ENCODE measurements at places on chromosomes 7 and 10.

DNA sequence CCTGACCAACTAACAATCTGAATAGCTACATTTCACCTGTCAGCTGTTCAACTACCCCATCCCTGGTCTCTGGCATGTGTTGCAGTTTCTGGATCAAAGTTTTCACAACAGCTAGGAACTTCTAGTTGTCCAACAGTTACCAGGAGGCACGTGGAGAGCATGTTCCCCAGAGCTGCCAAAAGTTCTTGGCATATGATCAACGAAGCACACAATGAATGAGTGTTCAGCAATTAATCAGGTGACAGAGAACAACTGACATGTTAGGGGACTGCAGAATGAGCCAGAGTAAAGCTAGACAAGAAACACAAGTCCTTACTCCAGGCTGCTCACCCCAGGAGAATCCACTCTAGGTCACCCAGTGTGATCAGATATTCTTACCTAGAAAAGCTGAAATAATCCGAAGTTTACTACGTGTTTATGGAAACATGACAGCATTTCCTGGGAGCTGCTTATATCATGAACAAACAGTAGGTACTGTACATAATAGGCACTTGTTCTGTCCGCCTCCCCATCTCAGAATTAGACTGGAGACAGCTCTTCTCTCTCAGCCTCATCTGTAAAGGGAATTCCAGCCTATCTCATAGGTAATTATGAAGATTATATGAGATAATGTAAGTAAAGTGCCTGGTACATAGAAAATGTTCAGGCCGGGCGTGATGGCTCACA, 50.6 kb downstream of the ZNF438 start:
- DNase-seq, result no peak

GRCh38 chr7:2248984-2249694, 7.1 kb downstream of the NUDT1 start:
- no peak for DNase-seq

DNA sequence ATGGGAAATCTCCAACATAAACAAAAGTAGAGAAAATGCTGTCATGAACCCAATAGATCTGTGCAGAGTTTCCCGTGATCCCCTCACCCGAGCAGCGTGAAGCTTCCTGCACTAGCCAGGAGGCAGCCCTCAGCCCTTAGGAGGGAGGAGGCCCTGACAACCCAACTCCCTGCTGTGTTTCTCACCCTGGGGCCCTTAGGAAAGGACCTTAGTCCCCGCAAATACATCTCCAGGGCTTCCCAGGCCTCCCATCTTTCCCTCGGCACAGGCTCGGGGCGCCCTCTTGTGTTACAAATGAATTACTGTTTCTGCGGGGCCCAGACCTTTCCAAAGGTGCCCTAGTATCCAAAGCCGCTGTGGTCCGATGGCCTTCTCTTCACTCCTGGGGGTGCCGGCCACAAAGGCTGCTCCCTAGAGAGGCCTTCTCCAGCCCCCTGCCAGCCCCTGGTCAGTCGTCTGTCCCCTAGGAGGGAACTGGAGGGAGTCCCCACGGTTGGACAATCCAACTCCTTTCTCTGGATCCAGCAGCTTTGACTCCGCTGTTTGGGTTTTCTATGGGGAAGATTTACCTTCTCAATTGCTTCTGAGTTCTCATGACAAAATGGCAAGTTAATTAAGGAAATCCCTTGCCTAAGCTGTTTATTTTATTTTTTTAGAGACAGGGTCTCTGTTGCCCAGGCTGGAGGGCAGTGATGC, 49.9 kb upstream of the SH2B2 start:
- DNase-seq, result peak; percentile 39

- DNase-seq, result peak; percentile 53
These were observed 70.3 kb upstream of the KMT2E start for GRCh38 chr7:104943502-104944343.

DNA sequence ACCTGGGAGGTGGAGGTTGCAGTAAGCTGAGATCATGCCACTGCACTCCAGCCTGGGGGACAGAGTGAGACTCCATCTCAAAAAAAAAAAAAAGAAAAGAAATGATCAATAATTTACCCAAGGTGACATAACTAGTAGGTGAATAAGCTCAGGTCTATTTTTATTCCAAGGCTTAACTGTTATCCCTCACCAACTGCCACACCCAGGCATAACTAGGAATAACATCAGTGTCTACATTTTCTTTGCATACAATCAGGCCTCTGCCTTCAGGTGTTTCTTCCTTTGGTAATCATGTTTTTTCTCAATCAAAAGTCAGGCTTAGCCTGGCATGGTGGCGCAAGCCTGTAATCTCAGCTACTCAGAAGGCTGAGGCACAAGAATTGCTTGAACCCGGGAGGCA, 26.6 kb downstream of the CPEB3 start:
- no peak for DNase-seq

DNA sequence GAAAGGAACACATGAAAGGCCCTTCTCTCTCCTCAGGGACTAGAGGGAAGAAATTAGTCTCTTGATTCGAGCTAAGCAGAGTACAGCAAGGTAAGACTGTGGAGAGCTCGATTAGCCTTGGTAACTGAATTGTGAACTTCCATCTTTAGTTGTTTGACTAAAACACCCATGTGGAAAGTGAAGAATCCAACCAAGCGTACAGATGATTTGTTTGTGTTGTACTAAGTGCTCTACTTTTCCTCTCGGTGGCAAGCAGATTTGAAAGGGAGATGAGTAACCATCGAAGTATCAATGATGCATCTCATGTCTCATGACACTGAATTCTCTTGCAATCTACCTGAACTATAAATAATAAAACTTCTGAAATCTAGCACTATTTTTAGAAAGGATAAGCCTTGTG, 80.7 kb downstream of the FZD1 start:
- DNase-seq, result no peak

All from activated B cell treated with CpG ODN at 0.5 μM for 24 hours (primary cell).